ENCODE measurements at places on chromosomes 12 and 14.

DNA sequence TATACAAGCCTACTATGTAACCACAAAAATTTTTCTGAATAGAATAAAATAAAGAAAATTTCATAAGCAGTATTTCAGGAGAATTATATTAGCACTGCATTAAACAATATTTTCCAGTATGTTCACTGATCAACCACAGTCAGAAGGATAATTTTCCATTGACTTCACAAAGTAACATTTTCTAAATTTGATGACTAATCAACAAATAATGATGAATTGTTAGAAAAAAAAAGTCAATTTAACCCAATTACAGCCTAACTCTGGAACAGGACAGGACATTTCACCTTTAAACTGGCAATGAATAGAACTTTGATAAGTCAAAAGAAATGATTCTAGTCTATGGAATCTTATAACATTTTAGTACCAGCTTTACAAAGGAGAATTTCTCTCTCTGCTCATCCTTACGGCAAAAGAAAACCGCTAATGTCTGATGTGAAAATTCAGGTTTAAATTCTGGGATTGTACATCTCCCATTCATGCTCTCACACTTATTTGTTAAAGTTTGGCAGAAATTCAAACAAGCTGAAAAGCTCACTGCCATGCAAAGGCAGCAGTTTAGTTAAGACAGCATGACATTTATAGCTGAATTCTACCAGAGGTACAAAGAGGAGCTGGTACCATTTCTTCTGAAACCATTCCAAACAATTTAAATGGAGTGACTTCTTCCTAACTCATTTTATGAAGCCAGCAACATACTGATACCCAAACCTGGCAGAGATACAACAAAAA is 84.5 kb downstream of the MDGA2 start:
- DNase-seq = no peak

DNA sequence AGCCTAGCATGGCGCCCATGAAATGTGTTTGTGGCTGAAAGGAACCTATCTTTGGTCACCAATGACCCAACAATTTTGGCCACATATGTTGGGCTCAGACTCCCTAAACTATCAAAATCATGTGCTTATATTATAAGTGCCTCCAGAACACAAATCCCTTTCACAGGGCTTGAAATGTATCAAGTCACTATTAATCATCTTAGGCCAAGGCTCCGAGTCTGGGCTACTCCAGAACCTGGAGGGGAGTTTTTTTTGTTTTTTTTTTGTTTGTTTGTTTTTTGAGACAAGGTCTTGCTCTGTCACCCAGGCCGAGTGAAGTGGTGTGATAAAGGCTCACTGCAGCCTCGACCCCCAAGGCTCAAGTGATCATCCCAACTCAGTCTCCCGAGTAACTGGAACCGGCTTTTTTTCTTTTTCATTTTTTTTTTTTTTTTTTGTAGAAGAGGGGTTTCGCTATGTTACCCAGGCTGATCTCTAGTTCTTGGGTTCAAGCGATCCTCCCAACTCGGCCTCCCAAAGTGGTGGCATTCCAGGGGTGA is 989 bp upstream of the DRAM1 start:
- DNase-seq = no peak

GRCh38 chr12:10853776-10854175 is 4.5 kb upstream of the PRR4 start:
- no peak for DNase-seq

DNA sequence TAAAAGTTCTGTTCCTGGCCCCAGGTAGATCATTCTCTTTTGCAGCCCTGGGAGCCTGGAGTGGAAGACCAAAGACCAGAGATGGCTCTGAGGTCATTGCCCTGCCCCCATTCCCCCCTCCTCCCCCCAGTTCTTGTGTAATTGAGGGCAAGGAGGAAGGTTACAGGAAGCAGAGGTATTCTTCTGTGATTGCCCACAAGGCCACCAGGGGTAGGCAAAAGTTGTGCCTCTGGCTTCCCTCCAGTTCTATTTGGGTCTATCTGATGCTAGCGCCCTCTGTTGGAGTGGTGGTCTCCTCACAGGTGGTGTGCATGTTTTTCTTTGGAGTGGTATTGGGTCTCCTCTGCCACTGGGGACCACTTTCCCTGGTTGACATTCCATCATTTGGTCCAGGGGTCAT is 41.2 kb upstream of the CRY1 start:
- no peak for DNase-seq

DNA sequence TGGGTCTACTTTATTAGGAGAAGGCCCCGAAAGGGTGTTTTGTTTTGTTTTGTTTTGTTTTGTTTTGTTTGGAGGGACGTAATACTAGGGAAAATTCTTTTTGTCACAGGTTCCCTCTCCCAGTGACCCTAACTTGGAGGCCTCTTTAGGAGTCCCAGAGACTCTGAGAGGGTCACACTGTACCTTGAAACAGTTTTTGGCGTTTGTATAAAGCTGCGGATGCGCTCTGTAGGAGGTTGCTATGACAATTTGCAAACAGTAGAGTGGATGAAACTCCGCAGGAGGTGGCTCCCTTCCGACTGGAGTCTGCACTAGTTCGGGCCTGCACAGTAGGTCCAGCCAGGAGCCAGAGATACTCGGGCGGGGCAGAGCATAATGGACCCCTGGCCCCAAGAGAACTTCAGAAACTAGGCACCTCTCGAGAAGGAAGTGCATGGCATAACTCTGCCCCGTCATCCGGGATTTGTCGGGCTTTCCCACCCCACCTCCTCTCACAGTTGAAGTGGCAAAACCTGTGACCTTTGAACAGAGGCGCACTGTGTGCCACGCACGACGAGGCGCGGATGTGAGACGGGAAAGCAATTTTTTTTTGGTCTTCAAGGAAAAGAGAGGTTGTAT is 1.3 kb upstream of the DYRK2 start:
- peak; percentile 62 for DNase-seq

DNA sequence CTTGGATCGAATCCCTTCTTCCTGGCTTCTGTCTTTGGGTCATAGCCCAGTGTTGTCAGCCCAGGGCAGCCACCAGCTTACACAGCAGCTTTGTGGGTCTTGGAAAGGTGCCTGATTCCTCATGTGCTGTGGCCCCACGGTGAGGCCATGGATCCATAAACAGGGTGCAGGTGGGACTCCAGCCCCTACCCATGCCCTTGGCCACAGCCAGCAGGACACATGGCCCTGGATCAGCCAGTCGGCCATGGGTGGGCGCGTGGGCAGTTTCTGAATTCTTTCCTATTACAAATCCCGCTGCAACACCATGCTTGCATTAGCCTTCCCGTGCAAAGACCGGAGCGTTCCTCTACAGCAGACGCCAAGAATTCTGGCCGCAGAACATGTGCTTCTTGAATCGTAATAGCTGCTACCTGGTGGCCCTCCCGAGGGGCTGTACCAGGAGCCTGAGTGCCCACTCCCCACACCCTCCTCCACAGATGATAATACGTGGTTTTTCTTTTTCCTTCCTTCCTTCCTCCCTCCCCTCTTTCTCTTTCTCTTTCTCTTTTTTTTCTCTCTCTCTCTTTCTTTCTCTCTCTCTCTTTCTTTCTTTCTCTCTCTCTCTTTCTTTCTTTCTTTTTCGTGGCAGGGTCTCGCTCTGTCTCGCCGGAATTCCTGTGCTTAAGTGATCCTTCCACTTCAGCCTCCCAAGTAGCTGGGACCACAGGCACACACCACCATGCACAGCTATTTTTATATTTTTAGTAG is 2.9 kb upstream of the MMP17 start:
- DNase-seq = peak; percentile 37

- peak; percentile 76 for DNase-seq
These were observed 217.4 kb upstream of the RTL1 start for GRCh38 chr14:101120641-101121507.
